T follicular helper cell (primary cell): ENCODE measurements at places on chromosomes 3 and 15.

GRCh38 chr15:100020189-100020588, 287.0 kb upstream of the LYSMD4 start:
- no peak for DNase-seq

- DNase-seq = peak; percentile 47
Measured at GRCh38 chr3:160755776-160756304, at the start of gene PPM1L. Gene PPM1L, plus strand, starts transcription at chr3:160756231.

- no peak for DNase-seq
Measured at GRCh38 chr15:78317145-78317836, 17.9 kb upstream of the SKIC8 start.

DNA sequence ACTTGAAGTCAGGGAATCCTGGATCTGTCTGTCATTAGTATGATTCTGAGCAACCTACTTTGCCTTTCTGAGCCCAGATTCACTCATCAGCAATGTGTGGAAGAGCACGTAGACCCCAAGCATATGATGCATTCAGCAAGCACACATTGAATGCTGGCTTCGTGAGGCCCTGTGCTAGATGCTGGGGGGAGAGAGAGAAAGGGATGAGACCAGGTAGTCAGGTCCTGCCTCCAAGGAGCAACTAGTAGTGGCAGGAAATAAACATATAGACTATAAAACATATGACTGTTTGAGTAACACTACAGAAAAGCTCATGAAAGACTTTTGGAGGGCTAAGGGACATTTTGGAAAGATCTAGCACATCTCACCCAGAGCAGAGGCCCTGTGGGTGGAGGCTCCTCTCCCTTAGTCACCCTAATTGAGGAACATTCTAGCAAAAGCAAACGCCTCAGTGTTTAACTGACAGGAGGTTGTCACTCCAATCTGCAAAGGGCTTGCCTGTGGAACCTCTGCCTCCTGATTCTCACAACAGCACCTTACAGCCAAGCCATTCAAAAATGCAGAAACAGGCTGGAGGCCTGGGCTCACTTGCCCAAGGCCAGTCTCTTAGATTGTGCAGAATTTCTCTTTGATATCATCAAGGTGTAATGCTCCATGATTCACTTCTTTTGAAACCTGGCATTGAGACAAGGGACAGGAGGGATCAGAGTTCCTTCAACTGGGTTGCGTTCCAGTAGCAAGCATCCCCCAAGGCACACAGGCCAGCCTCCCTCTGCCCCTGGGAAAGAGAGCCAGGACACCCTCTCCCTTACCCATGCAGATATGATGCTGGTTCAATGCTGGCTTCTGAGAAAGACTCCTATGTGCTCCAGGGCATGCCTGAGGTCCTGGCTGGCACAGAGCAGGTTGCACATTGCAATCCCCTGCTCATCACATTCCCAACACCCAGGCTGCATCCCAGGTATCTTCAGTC, 26.1 kb downstream of the STARD5 start:
- DNase-seq = no peak

GRCh38 chr3:142035308-142035922, 113.9 kb downstream of the TFDP2 start:
- DNase-seq = no peak

GRCh38 chr3:116453666-116454346, 8.5 kb upstream of the LSAMP start:
- no peak for DNase-seq

DNA sequence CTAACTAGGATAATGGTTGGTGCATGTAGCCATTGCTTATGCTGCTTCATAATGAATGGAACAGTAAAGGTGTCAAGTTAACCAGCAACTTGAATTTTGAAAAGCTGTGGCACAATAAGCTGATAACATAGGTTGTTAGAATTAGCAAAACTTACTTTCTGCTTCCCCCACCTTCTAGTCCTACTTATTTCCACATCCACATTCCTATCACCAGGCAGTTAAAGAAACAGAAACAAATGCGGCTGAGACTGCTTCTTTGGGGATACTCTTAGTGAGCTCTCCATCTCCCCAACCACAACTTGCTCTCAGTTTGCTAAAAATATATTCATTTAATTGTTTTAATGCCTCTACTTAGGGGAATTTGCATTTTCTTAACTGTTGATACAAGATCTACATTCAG, 215.1 kb downstream of the TIGIT start:
- no peak for DNase-seq

GRCh38 chr15:69532066-69532465, 79.4 kb downstream of the RPLP1 start:
- no peak for DNase-seq

- no peak for DNase-seq
Measured at GRCh38 chr15:80494351-80494751, 90.2 kb downstream of the ARNT2 start.

GRCh38 chr15:53843869-53844569, 84.6 kb upstream of the WDR72 start:
- no peak for DNase-seq

DNA sequence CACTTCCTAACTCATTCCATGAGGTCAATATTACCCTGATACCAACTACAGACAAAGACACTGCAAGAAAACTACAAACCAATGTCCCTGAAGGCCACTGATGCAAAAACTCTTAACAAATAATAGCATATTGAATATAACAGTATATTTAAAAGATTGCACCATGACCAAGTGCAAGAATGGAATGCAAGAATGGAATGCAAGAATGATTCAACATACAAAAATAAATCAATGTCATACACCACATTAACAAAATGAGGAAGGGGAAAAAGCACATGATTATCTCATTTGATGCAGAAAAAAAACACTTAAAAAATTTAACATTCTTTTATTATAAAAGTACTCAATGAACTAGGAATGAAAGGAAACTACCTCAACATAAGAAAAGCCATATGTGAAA, 463.1 kb upstream of the NECTIN3 start:
- DNase-seq = no peak

DNA sequence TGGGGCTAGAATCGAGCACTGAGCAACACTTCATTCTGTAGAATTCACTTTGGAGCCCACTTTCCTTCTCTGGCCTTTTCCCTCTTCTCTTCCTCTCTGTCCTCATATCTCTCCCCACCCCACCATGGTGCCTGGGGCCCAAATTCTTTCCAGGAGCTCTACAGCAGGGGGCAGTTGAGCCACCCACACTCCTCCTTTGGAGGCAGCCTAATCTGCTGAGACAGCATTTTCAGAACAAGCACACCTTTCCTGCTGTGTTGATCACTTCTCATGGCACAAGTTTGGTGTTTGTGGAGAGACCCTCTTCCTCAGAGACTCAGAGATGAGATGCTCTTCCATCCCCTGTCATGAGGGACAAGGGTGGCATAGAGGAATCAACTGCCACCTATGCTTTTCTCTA, 52.0 kb upstream of the PRR23C start:
- DNase-seq = no peak
